ENCODE measurements at places on chromosomes 11 and 22.

DNA sequence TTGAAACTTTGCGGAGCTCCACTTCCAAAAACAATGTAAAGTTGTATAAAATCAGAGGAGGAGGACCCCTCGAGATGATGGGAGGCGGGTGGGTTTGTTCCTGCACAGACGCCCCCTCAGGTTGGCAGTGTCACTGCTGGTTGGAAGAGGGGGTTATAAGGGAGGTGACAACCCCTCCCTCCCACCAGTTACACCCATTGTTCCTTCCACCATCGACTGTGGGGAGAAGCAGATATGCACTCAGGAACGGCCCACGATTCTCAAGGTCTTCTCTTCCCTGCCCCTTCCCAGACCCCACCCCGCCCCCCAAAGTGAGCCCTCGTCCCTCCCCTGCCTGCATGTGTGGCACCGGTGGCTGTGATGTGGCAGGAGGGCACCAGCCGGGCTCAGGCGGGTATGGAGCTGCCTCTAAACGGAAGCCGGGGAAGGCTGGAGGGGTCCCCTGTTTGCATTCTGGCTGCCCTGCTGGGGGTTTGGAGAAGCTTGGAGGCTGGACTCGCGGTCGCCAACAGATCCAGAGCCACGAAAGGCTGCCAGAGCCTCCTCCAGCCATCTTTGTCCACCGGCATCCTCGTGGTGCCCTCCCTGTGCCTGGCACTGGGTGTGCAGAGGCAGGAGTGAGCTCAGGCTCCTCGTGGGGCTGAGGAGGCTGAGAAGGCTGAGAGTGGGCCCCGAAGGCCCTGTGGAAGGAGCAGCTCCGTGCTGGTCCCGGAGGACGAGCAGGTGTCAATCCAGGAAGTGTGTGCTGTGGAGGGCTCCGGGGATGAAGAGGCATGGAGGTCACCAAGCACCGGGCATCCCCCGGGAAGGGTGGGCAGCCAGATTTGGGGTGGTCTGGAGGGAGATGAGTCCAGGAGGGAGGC, 778 bp downstream of the KDELR3 start:
- DNase-seq = no peak

DNA sequence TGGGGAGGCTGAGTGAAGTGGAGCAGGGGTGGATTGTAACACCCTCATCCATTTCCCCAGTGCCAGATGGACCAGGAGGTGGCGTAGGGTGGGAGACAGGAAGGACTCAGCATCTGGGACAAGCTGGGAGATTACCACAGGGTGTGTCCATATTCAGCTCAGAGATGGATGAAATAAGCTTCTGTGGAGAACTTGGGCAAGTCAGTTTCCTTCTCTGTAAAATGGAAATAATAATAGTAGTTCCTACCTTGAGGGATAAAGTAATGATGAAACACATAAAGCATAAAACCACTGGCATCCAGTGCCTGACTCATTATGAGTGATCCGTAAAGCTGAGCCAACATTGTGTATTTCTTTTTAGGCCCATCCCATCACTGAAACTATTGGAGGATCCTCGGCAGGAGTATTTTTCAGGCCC, 607 bp upstream of the ROBO4 start:
- no peak for DNase-seq

GRCh38 chr22:20008221-20008995, 8.2 kb downstream of the ARVCF start:
- no peak for DNase-seq

- no peak for DNase-seq
Measured at GRCh38 chr11:1834779-1835670, at the start of gene SYT8. SYT8 (plus strand) TSS chr11:1834990; CDS start chr11:1835106, 116 bp downstream.

DNA sequence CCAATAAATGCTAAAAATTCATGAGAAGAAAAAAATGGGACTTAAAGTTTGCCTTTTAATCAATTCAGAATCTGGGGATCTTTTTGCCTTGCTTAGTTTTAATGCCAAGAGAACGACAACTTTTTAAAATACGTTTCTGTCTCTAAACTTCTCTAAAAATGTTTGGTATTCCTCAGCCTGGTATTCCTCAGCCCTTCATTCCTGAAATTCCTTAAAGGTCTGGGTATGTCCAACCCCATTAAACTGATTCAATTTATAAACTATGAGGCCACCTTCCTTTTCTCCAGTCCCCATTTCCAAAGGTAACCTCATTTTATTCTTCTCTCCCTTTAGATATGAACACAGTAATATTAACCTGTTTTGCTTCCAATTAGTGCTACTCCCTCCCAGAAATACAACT, 16.6 kb downstream of the POLA2 start:
- DNase-seq = no peak

GRCh38 chr11:9905960-9906791, 242.3 kb downstream of the SWAP70 start:
- DNase-seq = no peak

DNA sequence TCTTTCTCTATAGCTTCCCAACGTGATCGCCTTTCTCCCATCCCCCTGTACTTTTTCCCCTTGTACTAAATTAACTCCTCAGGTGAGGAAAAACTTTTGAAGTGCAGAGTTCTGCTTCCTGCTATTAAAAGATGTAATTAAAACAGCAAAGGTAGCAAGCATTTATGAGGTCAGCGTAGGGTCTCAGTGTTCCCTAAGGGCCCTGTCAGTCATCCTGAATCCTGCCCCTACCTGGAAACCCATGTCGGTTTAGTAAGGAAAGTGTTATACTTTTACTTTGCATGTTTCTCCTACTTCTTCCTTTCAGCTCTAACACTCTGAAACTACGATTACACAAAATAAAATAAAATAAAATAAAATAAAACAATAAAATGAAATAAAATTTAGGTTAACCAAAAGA, 1.3 kb upstream of the HBB start:
- no peak for DNase-seq

DNA sequence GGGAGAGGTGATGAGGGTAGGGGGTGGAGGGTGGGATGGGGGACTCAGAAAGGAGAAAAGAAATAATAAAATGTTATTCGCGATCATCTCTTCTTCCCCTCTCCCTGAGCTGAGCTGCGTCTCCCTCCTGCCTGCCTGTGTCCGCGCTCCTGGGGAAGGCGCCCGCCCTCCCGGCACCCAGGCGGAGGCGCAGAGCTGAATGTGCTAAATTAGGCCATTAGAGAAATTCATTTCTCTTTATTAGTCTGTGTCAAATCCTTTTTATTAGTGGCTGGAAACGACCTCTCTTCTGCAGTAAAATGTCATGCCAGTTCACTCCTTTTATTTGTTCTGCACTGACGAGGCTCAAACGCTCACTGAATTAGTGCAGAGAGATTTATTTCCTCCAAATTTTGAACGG, 116.1 kb downstream of the FEZ1 start:
- DNase-seq = no peak

GRCh38 chr11:74520927-74521665, 27.6 kb upstream of the LIPT2 start:
- DNase-seq = no peak

DNA sequence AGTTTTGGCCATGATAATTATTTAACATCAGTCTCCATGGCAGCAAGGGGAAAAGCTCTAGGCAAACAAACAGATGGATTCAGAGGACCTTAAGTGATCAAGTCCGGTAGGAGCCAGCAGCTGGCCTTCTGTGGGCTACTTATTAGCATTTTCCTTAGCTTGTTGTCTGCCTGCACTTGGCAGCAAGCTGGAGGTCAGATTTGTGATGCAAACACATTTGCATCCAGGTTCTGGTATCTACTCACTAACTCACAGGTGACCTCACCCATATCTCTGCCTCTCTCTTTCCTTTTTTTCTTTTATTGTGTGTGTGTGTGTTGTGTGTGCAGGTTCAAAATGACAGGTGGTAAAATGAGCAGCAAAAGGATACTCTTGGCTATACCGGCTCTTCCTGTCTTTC, 32.3 kb downstream of the ARHGAP42 start:
- DNase-seq = no peak

DNA sequence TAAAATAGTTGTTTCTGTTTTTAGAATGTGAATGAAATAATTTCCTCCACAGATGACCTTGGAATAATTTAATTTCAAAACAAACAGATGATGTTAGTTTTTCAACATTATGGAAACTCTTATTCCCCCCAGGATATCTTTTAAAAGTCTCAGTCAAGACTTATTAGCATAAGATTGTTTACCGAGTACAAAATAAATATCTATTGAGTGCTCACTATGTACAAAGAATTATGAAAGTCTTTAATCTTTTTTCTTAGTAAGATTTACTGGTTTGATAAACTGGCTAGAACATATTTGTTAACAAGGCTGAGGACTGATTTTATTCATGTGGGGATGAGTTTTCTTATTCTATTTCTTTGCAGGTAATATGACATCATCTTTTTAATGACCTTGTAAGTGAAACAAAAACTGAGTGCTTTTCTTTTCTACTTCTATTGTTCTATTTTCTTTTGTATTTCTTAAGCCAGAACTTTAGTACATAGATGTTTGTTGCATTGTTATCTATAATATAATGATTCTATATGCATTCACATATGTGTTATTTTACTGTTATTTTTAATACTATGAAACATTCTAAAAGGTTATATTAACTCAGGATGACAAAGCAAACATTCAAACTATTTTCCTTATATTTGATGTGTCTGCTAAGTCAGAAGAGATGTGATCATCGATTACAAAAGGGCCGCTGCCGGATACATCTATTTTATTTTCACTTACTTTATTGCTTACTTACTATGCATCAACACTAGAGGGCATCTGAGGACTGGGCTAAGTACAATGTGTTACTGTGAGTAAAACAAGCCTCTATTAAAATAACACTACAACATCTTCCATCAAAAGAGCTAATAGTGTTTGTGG, 111.0 kb upstream of the ARHGAP42 start:
- no peak for DNase-seq
